ENCODE measurements at places on chromosomes 2 and 18.
A peak's percentile ranks its signal among the peaks of the same experiment; 100 is the strongest.

DNA sequence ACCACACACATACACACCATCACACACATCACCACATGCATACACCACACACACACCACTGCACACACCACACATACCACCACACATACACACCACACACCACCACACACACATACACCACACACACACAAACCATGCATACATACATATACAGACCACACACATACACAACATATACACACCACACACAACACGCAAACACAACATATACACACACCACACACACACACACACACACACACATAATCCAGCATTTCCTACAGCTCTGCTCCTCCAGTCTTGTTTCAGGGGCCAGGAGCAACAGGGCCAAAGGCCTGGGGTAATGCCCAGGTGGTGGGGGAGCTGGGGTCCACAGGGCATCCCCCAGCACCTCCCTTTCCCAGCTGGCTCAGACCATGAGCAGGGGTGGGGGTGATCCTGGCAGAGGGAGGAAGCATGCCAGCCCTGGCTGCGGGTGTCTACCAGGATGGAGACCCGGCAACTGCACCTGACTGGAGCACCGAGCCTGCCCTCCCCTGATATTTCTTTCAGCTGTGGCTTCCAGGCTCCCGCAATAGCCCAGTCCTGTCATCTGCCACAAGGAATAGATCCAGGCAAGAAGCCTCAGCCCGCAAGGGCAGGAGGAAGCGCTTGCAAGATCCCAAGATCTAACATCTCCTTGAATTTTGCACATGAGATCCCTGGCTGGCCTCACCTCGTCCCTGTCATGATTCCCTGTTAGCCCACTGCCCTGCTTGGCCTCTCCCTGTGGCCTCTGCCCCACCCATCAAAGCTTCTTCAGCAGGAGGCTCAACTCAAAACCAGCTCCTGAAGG lies 196.9 kb downstream of the TNS1 start:
- no peak for DNase-seq

DNA sequence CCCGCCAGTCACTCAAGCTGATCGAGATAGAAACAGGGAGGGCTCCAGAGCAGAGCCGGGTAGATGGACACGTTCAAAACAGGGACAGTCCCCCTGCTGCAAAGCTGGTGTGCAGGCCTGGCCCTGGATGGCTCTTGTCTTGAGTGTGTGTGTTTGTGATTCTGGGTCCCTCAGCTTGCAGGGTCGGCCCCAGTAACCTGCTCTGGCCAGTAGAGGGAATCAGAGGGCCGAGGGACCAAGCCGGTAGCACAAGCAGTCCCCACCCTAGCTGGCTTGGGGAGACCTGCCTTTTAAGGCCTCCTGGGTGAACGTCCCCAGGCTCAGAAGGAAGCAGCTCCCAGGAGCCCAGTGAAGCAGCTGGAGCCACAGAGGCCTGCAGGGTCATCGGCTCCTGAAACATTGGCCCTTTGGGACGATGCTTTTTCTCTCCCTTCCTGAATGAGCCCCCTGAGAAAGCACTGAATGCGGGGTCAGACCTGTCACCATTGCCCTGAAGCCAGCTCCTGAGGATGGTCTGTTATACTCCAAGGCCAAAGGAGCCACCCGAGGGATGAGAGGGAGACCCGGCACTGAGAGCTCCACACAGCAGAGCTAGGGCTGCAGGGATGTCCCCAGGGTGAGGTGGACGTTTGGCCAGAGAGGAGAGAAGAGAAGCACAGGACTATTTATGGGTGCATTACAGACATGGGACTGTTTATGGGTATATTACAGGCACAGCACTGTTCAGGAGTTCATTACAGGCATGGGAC lies 15.4 kb upstream of the MLPH start:
- DNase-seq = no peak

- no peak for DNase-seq
These were observed 2.7 kb downstream of the TNS1 start for GRCh38 chr2:218000136-218000535.

DNA sequence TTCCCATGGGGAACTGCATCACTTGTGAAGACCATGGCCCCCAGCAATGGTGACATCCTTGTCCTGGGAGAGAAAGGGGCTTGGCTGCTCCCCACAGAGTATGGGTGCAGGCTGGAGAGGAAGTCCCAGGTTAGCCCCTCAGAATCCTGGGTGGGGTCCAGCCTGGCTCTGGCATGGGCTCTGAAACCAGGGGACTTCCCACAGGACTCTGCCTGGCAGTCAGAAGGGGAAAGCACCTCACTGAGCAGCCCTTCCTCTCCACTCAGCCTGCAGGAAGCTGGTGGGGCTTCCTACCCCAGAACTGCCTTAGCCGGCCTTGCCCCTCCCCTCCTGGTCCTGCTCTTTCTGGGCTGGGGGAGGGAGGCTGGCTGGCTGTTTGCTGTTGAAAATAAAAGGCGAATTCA lies 3.7 kb downstream of the NEURL3 start:
- DNase-seq = no peak

DNA sequence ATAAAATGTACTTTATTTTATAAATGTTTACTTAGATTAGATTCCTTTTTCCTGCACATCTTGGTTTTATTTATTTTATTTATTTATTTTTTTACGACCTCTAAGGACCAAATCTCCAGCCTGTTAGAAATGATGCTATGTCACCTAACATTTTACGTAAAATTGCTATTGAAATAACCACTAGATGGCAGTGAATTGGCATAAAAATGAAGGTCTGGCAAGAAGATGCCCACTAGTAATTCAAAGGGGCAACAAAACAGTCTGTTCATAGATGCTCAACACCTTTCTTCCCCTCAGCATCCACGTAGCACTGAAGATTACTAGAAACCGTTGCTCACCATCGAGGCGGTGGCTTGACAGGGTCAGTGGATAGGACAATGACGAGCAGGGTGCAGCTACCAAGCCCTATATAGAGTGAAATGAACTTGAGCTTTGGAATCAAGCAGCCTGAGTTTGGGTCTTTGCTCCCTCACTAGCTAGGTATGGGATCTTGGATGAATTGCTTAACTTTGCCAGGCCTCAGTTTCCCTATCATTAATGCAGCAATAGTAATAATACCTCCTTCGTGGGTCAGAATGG lies 128.7 kb upstream of the L3MBTL4 start:
- DNase-seq = peak; percentile 24

DNA sequence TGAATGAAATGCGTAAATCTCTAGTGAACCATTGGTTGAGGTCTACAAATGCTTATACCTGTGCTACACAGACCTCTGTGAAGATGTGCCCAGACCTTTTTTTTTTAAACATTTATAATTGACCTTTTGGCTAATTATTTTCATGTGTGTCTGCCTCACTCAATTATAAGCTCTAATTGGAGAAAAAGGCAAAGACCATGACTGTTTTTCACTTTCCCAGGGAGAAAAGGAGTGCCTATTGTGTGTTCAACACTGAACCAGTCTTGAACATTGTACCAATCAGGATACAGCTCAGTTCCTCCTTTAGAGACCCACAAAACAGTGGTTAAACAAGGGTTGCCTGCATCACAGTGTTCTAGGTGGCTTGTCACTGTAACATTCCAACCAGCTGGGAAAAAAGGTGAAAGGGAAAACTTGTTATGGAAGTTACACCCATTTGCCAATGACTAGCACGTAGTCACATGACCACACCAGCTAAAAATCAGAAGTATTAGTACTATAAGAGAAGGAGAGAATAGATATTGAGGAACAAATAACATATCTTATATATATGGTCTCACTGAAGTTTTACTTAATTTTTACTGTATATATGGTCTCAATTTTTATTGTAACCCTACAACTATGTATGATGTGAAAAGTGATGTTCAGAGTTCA lies 13.4 kb downstream of the TANK start:
- no peak for DNase-seq

- no peak for DNase-seq
These were observed 126.6 kb upstream of the KCNH7 start for GRCh38 chr2:162965191-162965590.

- no peak for DNase-seq
These were observed 73.6 kb downstream of the NRP2 start for GRCh38 chr2:205755923-205756322.

- no peak for DNase-seq
These were observed 199.5 kb upstream of the SALL3 start for GRCh38 chr18:78779996-78780718.

DNA sequence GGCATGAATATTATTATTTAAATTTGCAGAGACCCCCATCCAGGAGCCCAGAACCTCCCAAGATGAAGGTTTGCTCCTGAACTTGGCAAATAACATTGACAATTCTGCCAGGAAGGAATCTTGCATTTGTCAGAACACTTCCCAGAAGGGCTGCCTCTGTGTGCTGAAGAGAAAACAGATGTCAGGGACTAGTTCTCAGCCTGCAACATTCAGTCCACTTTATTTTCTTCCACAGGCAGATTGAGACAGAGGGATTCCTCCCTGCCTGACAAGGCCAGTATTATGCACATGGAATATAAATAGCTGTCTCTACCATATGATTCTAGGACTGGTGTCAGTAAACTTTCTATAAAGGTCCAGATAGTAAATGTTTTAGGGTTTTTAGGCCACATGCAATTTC lies 171.5 kb upstream of the SIX2 start:
- no peak for DNase-seq

DNA sequence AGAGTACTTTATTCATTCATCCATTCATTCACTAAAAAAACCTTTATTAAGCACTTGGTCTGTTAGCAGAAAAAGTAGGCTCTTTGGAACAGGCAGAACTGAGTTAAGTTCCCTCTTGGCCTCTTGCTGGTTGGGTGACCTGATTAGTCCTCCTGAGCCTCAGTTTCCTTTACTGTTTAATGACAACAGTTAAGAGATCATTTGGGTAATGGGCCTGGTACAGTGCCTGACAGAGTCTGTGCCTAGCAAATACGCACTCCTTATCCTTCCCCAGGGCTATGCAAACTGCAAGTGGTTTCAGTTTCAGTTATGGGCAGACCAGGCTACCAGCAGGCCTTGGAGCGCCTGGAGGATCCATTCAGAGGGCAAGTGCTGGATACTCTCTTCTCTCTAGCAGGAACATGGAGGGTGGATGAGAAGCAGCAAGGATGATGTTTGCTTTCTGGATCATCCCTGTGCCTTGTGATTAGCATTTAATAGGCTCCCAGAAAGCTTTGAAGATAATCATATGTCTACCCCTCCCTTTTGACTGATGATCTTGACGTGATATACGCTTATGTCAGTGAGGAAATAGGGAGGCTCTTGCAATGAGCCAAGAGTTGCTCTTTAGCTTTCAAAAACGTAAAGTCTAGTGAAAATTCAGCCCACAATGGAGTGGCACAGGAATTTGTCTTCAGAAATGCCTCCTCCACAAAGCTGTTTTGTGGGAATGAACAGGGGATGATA lies 12.4 kb upstream of the TAF1B start:
- no peak for DNase-seq

DNA sequence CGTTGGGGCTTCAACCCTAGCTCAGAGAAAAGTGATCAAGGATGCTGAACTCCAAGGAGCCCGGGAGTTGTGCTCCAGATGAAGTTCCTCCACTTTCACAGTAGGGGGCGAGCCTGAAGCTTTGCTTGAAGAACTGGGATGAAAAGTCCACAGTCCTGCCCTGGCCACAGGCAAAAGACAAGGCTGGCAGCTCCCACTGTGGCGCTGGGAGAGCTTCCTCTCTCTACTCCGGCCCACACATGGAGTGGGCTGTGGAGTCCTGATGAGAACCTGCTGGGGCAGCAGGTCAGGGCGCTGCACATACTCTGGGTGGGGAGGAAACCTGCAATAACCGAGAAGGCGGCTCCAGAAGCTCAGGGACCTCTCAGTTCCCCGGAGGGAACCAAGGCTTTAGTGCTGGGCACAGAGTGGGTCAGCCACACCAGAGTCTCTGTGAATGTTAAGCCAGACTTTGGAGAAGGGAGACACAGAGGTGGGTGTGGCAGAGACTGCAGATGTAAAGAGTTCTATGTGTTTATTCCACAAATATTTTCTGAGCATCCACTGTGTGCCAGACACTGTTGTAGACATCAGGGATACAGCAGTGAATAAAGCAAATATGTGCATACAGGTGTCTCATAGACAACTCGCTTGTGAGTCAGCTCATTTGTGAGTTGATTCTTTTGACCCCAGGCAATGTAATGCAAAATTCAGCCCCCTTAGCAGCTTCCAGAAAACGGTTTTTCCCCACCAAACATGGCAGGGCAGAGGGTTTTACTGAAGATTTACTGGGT lies 48.0 kb upstream of the MRPL33 start:
- DNase-seq = no peak

DNA sequence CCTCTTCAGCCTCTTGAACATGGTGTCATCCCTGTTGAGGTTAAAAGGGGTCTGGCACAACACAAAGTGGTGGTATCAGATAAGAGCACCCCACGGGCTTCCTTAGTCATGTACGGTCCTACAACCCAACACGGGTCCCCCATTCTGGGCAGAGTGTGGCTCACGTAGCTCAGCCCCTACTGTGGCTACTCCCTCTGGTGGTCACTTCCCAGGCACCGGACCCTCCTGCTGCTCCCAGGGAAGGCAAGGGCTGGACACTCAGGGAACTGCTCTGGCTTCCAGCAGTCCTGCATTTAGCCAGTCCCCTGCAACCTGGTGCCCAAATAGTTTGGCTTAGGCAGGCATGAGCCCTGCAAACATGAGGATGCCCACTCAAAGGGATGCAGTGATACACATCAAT lies 58.6 kb downstream of the GALNT14 start:
- DNase-seq = no peak

DNA sequence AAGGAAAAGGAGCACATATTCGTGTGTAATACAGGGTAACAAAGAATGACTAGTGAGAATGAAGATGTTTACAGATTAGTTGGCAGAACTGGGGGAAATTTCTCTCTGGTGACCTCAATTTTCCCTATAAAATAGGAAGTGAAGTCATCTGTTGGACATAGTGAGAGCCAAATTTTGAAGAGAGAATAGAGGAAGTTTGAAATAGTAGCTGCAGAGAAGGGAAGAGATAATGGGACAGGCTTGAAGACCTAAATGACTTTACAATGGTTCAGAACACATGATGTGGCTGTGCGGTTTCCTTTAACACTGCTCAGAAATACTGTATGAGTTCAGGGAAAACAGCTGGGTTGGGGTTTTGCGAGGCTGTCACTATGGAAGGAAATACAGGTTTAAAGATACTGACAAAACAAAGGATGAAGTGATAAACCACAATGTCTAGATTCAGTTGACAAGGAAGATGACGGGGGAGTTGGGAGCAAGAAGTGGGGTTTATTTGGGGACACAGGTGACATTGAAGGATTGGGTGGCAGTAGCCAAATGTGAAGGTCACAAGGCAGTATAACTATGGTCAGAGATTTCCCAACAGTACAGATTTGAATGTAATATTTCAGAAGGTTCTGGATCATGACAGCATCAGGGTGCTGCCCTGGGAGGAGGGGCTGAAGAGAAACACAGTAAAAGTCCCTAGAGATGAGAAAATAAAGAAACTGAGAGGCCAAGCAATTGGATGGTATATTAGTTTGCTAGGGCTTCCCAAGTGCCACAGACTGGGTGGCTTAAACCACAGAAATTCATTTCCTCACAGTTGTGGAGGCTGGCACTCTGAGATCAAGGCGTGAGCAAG lies 82.6 kb upstream of the TANK start:
- peak; percentile 95 for DNase-seq

DNA sequence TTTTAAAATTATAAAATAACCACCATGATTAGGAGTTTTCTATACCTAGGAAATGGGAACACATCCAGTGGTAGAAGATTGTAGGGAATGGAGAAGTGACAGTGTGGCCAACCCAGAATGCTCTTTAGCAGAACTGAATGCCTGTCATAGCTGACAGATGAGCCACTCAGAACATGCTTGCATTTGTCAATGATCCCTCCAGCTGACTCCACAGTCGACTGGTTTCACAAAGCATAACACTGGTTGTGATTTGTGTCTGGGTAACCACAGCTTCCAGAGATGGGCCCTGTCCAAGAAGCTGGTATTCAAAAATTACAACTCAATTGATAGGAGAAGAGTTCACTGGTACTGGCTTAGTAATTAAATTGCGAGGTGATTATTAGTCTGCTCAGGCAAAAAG lies 9.0 kb upstream of the CTIF start:
- no peak for DNase-seq
